ENCODE measurements at places on chromosomes 5 and 9.

- no peak for DNase-seq
Measured at GRCh38 chr5:131792896-131793295, 3.9 kb downstream of the FNIP1 start.

DNA sequence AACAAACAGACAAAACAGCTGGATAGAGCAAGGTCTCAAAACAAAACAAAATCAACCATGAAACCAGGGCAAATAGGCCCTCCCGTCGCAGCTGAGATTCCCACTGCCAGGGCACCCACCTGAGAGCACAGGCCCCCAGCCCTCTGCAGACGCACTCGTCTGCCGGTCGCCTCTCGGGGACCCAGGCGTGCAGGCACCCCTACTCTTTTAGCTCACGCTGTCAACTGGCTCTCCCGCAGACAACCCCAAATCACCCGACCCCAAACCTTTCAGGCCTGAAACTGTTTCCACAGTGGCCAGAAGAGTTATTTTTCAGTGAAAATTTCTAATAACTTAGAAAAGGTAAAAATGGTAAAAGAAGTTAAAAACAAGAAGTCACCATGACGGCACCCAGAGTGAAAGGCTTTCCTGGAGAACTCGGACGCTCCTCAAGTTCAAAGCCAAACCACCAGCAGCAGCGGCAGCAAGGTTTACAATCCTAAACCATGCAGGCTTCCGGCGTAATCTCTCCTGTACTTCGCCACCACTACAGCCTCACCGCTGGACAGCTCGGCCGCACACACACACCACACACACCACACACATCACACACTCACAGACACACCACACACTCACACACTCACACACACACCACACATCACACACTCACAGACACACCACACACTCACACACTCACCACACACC, 1.9 kb upstream of the UBE2QL1 start:
- no peak for DNase-seq

DNA sequence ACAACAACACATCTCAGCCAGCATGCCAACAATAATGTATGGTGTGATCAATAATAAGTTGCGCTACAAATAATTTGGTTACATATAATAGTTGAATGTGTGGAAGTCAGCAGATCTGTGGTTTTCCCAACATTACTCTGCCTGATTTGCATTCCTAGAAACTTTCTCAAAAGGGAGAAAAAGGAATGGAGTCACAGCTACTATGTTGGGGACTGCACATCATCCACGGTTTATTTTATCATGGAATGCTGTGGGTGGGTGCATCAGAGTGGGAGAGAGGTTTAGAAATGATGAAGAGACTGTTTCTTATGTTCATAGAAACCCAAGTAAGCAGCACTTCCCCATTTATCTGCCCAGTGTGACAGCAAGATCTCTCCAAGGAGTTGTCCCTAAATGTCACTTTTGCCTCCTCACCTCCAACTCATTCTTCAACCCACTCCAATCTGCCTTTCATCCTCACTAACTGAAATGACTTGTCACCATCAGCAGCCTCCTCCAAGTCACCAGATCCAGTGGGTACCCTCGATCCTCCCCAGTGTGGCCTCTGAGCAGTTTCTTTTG, 2.8 kb upstream of the SPOCK1 start:
- DNase-seq, result no peak

DNA sequence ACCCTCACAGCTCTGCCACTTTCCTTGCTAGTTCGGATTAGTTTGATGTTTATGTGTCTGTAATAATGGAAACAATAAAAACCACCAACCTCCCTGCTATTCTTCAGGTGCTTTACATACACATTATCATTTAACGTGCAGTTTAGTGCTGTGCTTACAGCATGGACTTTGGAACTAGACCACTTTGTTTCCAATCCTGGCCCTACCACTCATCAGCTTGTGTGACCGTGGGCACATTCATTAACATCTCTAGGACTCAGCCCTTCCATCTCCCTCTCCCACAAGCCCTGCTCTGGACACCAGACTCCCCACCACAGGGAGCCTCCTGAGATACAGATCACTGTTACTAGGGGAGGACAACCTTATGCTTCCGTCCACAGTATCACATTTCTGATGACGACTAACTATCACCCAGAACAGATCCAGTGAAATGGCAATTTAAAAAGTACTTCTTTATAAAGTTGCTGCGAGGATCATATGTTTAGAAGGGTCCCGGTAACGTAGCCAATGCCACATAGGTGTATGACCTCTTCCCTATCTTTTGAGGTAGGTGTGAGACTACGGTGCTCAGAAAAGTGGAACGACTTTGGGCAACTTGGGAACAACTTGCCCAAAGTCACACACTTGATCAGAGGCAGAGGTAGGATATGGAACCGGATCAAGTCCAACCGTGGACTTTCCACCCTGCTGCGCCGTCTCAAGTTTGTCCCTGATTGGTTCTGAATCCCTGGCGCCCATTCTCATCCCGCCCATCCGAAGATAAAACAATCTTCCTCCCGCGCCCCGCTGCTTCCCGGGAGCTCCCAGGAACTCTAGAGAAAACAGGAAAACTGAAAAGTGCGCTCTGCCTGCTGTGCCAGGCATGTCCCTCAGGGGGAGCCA, 132.4 kb upstream of the NIPBL start:
- DNase-seq, result no peak

DNA sequence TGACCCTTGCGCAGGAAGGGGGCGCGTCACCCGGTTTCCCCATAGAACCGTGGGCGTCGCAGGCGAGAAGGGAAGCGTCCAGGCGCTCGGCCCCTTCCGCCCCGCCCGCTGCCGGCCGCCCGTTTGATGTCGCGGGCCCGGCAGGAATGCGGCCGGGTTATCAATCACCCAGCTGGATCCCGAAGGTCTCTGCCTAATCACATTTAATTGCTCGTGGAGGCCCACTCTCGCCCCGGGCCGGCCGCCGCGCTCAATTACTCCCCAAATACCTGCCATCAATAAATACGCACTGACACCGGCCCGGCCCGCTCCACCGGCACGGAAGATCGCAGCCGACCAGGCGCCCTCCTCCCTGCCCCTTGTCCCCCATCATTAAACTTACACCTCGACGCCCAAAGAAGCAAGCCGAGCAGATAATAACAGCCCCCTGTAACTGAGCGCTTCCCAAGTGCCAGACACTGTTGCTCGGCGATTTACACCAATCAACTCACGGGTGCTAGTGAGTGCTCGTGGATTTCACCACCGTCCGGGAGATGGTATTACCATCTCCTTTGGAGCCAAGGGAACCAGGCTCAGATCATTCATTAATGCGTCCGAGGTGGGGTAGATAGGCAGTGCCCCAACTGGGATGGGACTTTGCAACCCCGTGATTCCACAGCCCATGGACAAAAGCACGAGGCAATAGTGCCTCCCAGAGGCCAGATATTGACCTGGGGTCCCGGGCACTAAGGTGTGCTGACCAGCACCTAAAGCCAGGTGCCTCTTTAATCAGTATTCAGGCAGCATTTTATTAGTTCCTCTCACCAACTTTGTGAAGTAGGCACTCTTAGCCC, 11.3 kb downstream of the MSX2 start:
- DNase-seq, result no peak

- DNase-seq, result no peak
Measured at GRCh38 chr9:87873607-87874303, 8.9 kb upstream of the SPATA31E1 start.

DNA sequence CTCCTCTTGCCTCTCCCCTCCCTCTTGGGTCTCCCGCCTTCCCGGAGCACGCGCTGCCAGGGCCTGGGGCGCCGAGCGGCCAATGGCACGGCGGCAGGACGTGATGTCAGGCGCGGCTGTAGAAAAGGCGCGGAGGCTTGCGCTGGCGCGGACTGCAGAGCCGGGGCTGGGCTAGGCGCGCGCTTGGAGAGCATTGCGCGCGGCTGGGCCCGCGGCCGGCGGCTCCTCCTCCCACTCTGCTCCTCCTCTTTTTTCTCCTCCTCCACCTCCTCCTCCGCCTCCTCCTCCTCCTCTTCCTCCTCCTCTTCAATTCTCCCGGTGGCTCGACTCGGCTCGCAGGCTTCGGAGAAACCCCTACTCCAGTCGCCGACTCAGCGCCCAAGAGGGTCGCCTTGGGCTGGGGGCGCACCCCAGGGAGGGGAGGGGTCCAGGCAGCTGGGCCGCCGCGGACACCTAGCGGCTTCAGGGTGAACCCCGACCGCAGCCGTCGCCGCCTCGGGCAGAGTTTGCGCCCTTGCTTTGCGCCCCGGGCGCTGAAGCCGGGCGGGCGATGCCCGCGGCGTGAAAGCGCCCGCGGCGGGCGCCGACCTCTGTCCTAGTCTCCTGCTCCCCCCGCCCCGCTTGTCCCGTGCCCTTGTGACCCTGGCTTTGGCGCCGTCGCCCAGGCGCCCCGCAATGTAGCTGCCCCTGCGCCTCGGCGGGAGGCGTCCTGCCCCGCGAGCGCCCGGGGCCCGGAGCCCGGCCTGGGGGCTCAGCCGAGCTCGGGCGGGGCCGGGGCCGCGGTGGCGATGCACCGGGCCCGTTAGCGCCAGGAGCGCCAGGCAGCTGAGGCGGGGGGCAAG, at the start of gene LHX2:
TSS of gene LHX2 (plus strand) at position 309 of the 842 bp plus-strand sequence. CDS start 581 bp downstream, outside the sequence.
- peak; percentile 82 for DNase-seq

DNA sequence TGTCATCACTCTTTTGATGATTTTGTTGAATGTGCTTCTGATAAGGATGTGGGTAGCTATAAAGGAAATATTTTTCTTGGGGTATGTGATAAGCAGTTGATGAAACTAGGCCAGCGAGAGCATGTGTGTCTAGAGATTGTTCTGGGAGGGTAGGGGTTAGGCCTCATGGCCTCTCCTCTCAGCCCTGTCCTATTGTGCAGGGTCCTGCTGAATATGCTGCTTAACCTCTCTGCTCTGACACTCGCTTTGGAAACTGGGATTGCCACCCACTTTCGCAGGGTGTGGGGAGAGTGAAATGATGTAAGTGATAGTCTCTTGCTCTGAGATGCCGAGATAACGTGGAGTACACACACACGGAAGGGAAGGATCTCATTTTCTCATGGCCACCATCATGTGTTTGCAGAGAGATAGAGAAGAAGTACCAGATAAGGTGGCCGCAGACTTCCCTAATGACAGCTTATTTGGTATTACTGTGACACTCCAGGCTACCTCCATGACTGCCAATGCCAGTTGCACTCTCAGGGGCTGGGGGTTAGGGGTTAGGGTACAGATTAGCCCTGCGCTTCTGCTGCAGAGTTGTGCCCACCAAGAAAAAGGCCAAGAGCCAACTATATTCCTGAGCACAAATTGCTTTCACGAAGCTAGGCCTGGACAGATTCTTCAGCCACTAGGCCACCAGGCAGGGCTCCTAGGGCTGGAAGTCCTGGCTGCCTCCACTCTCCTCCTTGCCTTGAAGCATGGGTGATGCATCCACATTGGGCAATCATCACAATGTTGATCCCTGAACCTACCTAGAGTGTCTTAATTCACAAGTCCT, 25.2 kb upstream of the TNFAIP8 start:
- DNase-seq, result no peak

DNA sequence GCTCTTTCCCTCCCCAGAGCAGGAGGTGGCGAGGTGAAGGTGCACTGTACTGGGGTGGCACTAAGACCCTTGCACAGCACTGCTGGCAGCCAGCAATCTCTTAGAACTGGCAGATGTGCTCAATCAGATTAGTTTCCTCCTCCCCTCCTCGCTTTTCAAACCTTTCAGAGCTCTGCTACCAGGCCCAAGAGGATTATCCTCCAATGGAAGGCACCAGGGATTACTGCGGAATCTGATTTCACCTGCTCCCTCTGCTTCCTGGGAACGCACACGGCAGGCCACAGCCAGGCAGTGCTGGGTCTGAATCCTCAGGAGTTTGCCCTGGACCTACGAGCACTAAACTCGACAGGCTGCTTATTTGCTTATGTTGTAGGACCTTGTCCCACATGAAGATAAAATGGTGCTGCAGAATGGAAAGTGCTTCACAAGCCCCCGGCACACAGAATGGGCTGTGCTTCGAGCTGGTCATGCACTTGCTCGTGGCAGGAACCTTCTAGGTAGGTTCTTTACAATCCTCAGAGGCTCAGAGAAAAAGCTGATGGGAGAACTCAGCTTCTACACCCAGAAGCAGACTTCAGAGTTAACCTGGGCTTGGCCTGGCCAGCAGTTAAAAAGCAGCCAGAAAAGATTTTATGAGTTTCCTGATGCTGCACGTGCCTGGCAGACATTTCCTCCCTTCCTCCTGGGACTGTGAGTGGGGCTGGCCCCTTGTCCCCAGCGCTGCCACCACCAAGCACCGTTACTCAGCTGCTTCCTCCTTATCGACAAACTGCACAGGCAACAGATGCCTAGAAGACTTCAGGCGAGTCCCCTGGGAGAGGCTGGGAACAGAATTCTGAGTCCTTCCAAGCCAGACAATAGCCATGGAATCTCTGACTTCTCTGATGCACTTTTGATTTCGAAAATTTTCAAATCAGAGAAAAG, 33.1 kb downstream of the FABP6 start:
- DNase-seq, result no peak

DNA sequence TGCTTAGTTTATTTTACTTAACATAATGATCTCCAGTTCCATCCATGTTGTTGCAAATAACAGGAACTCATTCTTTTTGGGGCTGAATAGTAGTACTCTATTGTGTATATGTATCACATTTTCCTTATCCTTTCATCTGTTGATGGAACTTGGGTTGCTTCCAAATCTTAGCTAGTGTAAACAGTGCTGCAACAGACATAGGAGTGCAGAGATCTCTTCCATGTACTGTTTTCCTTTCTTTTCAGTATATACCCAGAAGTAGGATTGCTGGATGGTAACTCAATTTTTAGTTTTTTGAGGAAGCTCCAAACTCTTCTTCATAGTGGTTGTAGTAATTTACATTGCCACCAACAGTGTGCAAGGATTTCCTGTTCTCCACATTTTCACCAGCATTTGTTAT, 138.8 kb upstream of the POC5 start:
- no peak for DNase-seq

GRCh38 chr5:5986492-5987178, 391.7 kb downstream of the MED10 start:
- no peak for DNase-seq

- DNase-seq, result no peak
Measured at GRCh38 chr5:157443041-157443549, 16.9 kb upstream of the NIPAL4 start.

GRCh38 chr9:101915482-101915881, 177.0 kb upstream of the GRIN3A start:
- DNase-seq, result no peak

DNA sequence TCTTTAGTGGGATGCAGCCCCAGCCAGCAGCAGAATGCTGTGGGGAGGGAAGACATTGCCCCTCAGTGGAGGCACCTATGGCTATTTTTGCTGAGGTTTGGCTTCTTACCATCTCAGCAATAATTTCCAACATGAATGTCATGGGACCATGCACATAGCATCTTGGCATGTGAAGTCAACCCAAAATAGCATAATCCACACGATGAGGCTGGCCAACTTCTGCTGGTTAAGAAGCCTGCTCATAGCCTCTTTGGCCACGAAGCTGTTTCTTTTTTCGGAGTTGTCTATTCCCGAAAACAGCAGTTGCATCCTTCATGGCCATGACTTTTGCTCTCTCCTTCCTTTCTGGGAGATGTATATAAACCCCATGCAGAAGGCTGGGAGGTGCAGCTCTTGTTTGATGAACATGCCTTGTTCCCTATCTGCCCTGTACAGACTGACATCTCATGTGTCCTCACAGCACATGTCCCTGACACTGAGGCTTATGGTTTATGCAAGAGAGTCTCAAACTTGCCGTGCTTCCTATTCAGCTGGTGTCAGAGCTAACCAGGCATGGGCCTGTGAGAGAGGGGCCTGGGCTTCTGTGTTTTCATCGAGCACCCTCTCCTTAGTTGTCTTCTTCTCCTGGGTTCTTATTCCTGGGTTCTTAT, 45.3 kb downstream of the SYK start:
- DNase-seq, result no peak

All from left ventricle myocardium superior (tissue), 1 donor.